Skin of body (tissue), 3 donors: ENCODE measurements at places on chromosomes 16 and 17. TPM values are rescaled to one million over a fixed set of nuclear protein-coding genes. Genes with fewer than 3 reads are reported as not detected.

Gene C16orf95
- 1.7 TPM for total RNA-seq

Gene CCL18
- not detected for total RNA-seq

Gene PARD6A
- total RNA-seq = 0.69 TPM

DNA sequence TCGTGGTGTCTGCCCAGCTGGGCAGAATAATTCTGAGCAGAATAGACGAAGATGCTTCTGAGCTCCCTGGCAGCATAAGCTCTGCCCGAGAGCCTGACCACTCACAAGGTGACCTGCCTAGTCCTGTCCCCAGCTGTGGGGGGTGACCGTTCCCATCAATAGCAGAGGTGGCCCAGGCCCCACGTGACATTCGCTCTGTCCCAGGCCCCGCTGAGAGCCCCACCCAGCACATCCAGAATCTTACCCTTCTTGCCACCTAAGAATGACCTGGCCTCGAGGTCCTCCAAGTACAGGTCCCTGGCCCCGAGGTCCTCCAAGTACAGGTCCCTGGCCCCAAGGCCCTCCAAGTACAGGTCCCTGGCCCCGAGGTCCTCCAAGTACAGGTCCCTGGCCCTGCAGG is 695 bp upstream of the TMEM204 start:
- DNase-seq = no peak

GRCh38 chr16:57862698-57863433 is 60.6 kb upstream of the KIFC3 start:
- DNase-seq = no peak

GRCh38 chr16:3963203-3963602 is 82.7 kb upstream of the CREBBP start:
- no peak for DNase-seq

DNA sequence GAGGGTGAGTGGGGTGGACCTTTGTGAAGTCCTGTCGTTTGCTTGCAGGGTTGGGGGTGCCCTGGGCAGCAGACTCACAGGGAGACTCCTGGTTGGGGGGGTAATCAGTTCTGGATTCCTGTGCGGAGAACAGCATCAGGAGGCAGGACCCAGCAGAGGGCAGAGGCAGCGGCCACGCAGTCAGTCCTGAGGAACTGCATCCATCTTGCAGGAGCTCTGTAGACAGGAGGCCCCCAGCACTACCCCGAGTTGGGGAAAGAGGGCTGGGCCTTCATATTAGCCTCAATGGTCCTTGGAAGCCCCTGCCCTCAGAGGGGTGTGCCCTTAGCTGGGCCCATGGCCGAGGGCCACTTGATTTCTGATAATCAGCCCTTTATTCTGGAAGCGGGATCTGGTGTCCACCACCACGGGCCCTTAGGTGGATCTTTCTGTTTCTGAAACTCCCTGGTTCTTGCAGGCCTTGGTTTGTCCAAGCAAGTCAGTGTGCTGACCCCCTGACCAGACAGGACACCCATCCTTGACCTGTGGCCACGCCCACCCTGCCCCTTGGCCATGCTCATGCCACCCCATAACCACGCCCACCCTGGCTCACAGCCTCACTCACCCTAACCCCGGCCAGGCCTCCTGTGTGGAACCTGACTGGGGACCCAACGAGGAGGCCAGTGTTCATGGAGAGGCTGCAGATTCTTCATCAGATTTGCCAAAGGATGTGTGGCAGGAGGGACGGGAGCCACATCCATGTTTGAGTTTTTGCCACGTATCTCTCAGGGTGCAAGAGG is 73.5 kb upstream of the CBX4 start:
- DNase-seq = no peak
